ENCODE measurements at places on chromosomes 4 and X.
A peak's percentile ranks its signal among the peaks of the same experiment; 100 is the strongest.

- no peaks in the 10 kb centered on the region for H3K36me3 ChIP-seq
- no peaks in the 10 kb centered on the region for H3K27me3 ChIP-seq
- no peak overlapping the region for H3K27ac ChIP-seq
- no peak for DNase-seq
Observed at GRCh38 chr4:55075823-55076716, 49.3 kb downstream of the KDR start.

GRCh38 chr4:92189146-92189545, 114.6 kb upstream of the GRID2 start:
- no peaks in the 10 kb centered on the region for H3K27me3 ChIP-seq
- H3K36me3 ChIP-seq = no peaks in the 10 kb centered on the region
- no peak for DNase-seq
- H3K27ac ChIP-seq = no peak overlapping the region

GRCh38 chrX:118420462-118420861, 74.6 kb downstream of the WDR44 start:
- H3K4me1 ChIP-seq = no peaks in the 10 kb centered on the region
- no peaks in the 10 kb centered on the region for H3K27me3 ChIP-seq
- no peak for DNase-seq
- no peaks in the 10 kb centered on the region for H3K36me3 ChIP-seq

DNA sequence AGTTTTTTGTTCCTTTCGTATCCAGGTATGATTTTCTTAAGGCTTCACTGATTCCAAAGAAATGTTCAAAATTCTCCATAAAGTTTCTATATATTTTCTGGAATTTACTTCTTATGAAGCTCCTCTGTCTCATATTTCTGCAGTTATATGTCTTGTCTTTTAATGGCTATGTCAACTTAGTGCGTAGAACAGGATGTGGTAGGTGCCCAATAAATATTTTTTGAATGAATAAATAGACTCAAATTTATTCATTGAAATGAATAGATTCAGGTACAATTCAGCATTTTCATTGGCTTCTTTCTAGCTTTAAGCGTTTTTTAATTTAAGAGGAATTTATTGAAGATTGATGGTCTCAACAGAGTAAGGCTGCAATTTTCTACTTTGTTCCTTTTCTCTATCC, 231.9 kb upstream of the BOD1L1 start:
- DNase-seq = no peak
- no peaks in the 10 kb centered on the region for H3K36me3 ChIP-seq
- H3K4me3 ChIP-seq = no peak overlapping the region
- H3K27ac ChIP-seq = no peak overlapping the region
- H3K4me1 ChIP-seq = no peaks in the 10 kb centered on the region
- no peaks in the 10 kb centered on the region for H3K27me3 ChIP-seq

DNA sequence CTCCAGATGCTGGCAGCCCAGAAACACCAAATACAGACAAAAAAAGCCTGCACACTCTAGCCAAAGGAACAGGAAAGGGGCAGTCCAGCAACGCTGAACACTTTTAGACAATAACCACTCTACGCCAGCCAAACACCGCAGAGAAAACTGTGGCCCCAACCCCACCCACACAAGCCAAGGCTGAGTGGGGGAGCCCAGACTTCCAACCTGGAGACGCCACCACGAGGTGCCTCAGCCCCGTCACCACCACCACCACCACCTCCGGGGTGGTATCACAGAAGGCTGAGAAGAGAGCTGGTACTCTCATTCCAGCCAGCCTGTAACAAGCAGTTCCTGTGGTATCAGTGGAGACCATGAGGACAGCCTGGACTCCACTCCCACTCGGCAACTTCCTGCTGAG, 22.8 kb downstream of the MEPE start:
- DNase-seq = no peak
- no peaks in the 10 kb centered on the region for H3K36me3 ChIP-seq
- H3K4me3 ChIP-seq = no peak overlapping the region
- H3K4me1 ChIP-seq = no peaks in the 10 kb centered on the region
- H3K27ac ChIP-seq = no peak overlapping the region
- no peaks in the 10 kb centered on the region for H3K27me3 ChIP-seq

DNA sequence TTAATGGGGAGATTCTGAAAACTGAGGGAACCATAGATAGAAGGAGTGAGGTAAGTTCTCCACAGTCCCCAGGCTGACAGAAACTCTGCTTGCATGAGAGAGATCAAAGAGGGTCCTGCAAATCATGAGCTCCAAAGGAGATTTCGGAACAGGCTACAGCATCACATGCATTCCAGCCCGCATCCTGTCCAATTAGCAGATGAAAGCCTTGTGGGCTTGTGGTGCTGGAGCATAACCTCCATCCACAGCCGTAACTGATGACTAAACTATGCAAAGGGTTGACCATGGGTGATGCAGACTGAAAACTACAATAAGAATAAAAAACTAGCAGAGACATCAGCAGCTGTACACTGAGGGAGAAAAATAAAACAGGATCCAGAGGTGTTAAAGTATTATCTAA, 654.5 kb downstream of the TLL1 start:
- DNase-seq = no peak
- H3K27ac ChIP-seq = no peak overlapping the region
- H3K4me3 ChIP-seq = no peak overlapping the region
- H3K36me3 ChIP-seq = no peaks in the 10 kb centered on the region

DNA sequence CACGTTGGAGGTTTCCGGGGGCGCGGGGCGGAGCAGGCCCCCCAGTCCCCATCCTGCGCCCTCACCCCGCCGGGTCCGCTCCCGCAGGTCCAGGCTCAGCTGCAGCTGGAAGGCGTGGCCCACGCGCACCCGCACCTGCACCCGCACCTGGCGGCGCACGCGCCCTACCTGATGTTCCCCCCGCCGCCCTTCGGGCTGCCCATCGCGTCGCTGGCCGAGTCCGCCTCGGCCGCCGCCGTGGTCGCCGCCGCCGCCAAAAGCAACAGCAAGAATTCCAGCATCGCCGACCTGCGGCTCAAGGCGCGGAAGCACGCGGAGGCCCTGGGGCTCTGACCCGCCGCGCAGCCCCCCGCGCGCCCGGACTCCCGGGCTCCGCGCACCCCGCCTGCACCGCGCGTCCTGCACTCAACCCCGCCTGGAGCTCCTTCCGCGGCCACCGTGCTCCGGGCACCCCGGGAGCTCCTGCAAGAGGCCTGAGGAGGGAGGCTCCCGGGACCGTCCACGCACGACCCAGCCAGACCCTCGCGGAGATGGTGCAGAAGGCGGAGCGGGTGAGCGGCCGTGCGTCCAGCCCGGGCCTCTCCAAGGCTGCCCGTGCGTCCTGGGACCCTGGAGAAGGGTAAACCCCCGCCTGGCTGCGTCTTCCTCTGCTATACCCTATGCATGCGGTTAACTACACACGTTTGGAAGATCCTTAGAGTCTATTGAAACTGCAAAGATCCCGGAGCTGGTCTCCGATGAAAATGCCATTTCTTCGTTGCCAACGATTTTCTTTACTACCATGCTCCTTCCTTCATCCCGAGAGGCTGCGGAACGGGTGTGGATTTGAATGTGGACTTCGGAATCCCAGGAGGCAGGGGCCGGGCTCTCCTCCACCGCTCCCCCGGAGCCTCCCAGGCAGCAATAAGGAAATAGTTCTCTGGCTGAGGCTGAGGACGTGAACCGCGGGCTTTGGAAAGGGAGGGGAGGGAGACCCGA, 14.0 kb downstream of the SHOX start:
- no peaks in the 10 kb centered on the region for H3K27me3 ChIP-seq
- no peak for DNase-seq
- H3K36me3 ChIP-seq = no peaks in the 10 kb centered on the region
- no peak overlapping the region for H3K4me3 ChIP-seq

DNA sequence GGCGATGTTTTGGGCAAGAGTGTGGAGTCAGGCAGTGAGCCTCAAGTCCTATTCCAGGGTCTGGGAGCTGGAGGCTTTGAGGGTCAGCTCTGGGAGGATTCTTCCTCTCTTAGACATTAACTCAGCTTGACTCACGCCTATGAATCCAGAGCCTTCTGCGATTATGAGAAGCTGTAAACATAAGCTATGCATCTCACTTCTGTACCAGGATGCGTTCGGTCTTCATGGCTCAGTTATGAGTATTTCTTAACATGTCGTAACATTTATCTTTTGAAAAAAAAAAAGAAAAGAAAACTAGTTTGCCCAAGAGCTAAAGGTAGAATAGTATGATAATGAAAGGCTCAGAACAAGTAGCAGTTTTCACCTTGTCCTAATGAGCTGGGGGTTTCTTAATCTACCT, 4.6 kb downstream of the SHROOM2 start:
- H3K4me3 ChIP-seq = no peak overlapping the region
- no peak overlapping the region for H3K27ac ChIP-seq
- no peaks in the 10 kb centered on the region for H3K27me3 ChIP-seq
- no peak for DNase-seq
- H3K36me3 ChIP-seq = no peaks in the 10 kb centered on the region
- no peaks in the 10 kb centered on the region for H3K4me1 ChIP-seq

- no peak for DNase-seq
- no peaks in the 10 kb centered on the region for H3K36me3 ChIP-seq
Observed at GRCh38 chrX:151870602-151871001, 42.1 kb upstream of the MAGEA4 start.

DNA sequence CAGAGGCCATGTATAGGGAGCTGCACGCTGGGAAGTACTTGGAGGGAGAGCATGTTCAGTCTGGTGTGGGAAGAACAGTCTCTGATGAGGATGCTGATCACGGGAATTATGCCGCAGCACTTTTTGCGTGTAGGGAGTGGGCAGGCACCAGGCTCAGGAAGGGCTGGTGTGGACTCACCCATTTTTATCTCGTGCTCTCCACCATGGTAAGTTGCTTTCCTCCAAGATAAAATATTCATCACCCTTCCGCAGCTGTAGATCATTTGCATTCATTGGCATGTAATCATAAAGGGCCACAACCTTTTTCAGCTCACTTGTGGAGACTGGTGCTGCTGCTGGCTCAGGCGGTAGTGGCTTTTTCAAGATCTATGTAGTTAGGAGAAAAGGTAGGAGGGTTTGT, 11.8 kb upstream of the TIMM8A start:
- H3K27me3 ChIP-seq = no peaks in the 10 kb centered on the region
- DNase-seq = no peak
- no peaks in the 10 kb centered on the region for H3K4me1 ChIP-seq
- no peaks in the 10 kb centered on the region for H3K36me3 ChIP-seq

DNA sequence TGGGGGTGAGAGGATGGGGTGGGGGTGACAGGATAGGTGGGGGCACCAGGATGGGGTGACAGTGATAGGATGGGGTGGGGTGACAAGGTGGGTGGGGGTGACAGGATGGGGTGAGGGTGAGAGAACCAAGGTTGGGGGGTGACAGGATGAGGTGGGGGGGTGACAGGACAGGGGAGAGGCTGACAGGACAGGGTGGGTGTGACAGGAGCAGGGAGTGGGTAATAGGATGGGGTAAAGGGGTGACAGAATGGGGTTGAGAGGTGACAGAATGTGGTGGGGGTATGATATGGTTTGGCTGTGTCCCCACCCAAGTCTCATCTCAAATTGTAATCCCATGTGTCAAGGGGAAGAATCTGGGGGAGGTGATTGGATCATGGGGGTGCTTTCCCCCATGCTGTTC, 26.0 kb downstream of the RNF212 start:
- H3K36me3 ChIP-seq = no peaks in the 10 kb centered on the region
- no peaks in the 10 kb centered on the region for H3K27me3 ChIP-seq
- no peak overlapping the region for H3K4me3 ChIP-seq
- H3K4me1 ChIP-seq = peaks cover 5% of the 10 kb centered on the region
- H3K27ac ChIP-seq = no peak overlapping the region

GRCh38 chr4:86033171-86033570, 326.7 kb downstream of the MAPK10 start:
- H3K27me3 ChIP-seq = no peaks in the 10 kb centered on the region
- H3K36me3 ChIP-seq = no peaks in the 10 kb centered on the region
- peak; percentile 13 for DNase-seq
- H3K4me3 ChIP-seq = peak overlapping the region; percentile 60

GRCh38 chr4:15376145-15376544, 51.7 kb upstream of the C1QTNF7 start:
- H3K4me1 ChIP-seq = peaks cover 83% of the 10 kb centered on the region
- H3K36me3 ChIP-seq = no peaks in the 10 kb centered on the region
- H3K4me3 ChIP-seq = no peak overlapping the region
- H3K27me3 ChIP-seq = no peaks in the 10 kb centered on the region
- H3K27ac ChIP-seq = peak overlapping the region; percentile 29
- no peak for DNase-seq

- peaks cover 27% of the 10 kb centered on the region for H3K4me1 ChIP-seq
- no peaks in the 10 kb centered on the region for H3K36me3 ChIP-seq
- H3K4me3 ChIP-seq = no peak overlapping the region
Observed at GRCh38 chr4:25058796-25059195, 28.1 kb upstream of the LGI2 start.

DNA sequence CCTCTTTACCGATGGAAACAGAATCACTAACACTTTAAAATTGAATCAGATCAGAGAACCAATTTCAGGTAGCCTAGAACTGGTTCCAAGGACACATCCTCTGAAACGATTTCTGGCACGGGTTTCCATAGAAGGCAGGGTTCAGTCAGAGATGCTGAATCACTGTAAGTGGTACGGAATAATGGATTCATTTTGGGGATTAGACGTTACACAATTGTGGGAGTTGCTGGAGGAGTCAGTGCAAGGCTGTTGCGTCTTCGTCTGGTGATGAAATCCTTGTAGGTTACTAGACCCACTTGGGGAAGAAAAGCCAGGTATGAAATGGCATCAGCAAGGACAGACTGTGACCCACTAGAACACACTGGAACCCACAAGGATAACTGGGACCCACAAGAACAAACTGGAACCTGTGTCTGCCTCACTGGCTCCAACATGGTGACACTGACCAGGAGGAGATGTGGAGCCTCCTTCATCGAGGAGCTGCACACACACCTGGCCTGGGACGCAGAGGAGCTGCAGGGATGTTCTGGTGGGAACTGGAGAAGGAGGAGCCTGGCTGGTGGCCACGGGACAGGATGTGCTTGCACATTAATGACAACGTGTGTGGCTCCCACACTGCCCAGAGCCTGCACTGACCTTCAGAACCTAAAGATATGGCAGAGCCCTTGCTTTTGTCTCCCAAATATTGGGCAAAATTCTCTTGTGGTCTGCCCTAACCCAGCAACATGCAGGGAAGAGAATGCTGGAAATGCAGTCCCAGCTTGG, 105.1 kb downstream of the TRAPPC11 start:
- H3K27me3 ChIP-seq = no peaks in the 10 kb centered on the region
- H3K27ac ChIP-seq = no peak overlapping the region
- DNase-seq = no peak
- no peaks in the 10 kb centered on the region for H3K36me3 ChIP-seq

DNA sequence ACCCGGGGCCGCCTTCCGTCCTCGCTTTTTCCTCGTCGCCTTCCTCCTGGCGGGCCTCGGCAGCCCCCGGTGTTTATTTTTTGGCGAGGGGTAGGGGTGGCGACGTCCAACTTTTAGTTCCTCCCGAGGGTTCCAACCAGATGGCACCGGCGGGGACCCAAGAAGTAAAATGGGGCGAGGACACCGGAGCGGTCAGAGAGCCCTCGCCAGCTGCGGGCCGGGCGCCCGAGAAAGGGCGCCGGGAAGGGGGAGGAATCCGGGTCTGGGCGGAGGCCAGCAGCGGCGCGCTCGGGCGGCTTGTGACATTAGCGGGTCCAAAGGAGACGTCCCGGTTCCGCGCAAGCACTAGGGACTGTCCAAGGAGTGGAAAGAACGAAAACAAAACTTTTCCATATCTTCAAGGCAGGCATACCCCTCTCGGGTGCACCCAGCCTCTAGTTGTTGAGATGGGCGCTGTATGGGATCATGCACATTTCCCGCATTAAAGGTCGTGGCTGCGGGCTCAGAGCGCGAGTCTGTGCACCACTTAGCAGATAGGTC, 691 bp upstream of the USP46 start:
- peak overlapping the region; percentile 99 for H3K4me3 ChIP-seq
- peaks cover 17% of the 10 kb centered on the region for H3K4me1 ChIP-seq
- peak; percentile 10 for DNase-seq
- peak overlapping the region; percentile 100 for H3K27ac ChIP-seq
- peaks cover 4% of the 10 kb centered on the region for H3K36me3 ChIP-seq
- no peaks in the 10 kb centered on the region for H3K27me3 ChIP-seq
